ENCODE measurements at places on chromosomes 5 and 9.

- H3K27ac ChIP-seq: peak overlapping the region; percentile 82
- H3K4me3 ChIP-seq: no peak overlapping the region
- no peak for DNase-seq
- H3K27me3 ChIP-seq: no peaks in the 10 kb centered on the region
Observed at GRCh38 chr9:81581986-81582385, 107.4 kb downstream of the TLE1 start.

GRCh38 chr5:124745007-124745927 is 1.2 kb downstream of the ZNF608 start:
- H3K36me3 ChIP-seq: no peaks in the 10 kb centered on the region
- H3K4me1 ChIP-seq: no peaks in the 10 kb centered on the region
- H3K27me3 ChIP-seq: no peaks in the 10 kb centered on the region
- H3K27ac ChIP-seq: peak overlapping the region; percentile 16
- H3K4me3 ChIP-seq: peak overlapping the region; percentile 70
- no peak for DNase-seq

- H3K4me3 ChIP-seq: no peak overlapping the region
- H3K4me1 ChIP-seq: no peaks in the 10 kb centered on the region
- no peak for DNase-seq
- H3K27ac ChIP-seq: no peak overlapping the region
- no peaks in the 10 kb centered on the region for H3K27me3 ChIP-seq
Observed at GRCh38 chr9:101702257-101702656, 36.2 kb downstream of the GRIN3A start.

DNA sequence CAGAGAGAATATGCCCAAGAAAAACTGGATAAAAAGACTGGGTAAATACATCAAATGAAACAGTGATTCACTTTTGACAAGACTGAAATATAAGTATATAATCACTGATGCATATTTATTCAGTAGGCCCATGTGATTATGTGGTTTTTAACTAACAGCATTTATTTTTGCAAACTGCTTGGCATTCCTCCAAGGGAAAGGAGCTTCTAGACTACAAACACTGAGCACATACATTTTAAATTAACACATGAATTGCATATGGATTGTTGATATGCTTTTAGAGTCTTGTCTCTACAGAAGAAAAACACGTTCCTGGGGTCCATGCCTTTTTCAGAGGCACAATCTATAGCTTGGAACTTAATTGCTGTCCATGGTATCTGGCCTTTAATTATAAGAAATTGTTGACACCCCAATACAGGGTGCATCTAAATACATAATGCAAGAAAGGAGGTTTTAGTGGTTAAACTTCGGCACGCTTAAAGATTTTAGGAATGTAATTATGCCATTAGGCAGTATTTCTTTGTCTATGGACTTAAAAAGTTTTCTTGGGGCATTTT is 6.9 kb upstream of the MEIKIN start:
- H3K27me3 ChIP-seq: no peaks in the 10 kb centered on the region
- no peak for DNase-seq
- H3K4me3 ChIP-seq: no peak overlapping the region
- H3K27ac ChIP-seq: no peak overlapping the region
- H3K4me1 ChIP-seq: no peaks in the 10 kb centered on the region

DNA sequence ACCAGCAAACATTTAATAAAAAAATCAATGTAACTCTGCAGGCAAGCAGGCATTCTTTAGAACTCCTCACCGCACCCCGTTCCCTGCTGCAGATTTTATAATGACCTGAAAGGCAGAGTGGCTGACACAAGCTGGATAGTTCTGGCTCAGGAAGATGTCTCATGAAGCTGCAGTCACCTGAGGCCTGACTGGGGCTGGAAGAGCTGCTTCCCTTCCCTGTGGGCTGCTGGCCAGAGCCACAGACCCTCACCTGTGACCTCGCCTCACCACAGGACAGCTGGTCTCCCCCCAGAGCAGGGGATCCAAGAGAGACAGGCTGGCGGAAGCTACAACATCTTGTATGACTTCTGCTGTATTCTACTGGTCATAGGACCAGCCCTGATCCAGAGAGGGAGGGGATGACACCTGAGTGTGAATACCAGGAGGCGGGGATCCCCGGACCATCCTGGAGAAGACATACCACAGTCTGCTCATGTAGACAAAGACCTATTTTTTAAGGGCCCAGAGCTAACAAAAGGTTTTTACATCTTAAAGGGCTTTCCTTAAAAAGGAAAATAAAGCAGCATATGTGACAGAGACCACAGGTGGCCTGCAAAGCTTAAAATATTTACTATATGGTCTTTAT is 43.9 kb downstream of the RAPGEF1 start:
- H3K36me3 ChIP-seq: no peaks in the 10 kb centered on the region
- no peak overlapping the region for H3K4me3 ChIP-seq
- no peaks in the 10 kb centered on the region for H3K4me1 ChIP-seq
- DNase-seq: no peak
- H3K27ac ChIP-seq: no peak overlapping the region
